ENCODE measurements at places on chromosomes 3 and 15.

- DNase-seq, result no peak
Observed at GRCh38 chr3:169323578-169324451, 339.7 kb downstream of the MECOM start.

- no peak for DNase-seq
Observed at GRCh38 chr3:45029661-45030060, 3.6 kb downstream of the CLEC3B start.

DNA sequence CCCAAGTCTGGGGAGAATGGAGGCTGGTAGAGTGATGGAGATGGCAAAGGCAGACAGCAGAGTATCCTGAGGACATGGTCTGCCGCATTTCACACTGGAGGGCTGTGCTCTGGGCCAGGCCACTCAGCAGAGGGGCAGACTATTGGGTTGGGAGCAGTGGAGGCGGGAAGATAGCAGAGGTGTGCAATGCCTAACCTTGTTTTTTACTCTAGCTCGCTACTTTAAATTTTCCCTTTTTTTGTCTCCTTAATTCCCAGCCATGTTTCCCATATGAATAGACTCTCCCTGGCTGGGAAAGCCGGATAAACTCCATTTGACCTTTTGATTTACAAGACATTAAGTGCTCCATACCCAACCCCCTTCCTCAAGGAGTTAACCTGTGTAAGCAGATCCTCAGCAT, 33.5 kb upstream of the ST6GAL1 start:
- DNase-seq, result no peak

- DNase-seq, result no peak
Observed at GRCh38 chr3:123311201-123311600, 109.5 kb downstream of the SEC22A start.

- peak; percentile 5 for DNase-seq
Observed at GRCh38 chr15:42385206-42385979, 26.1 kb downstream of the CAPN3 start.

GRCh38 chr3:115652738-115653137, 29.4 kb downstream of the GAP43 start:
- DNase-seq, result no peak

- DNase-seq, result no peak
Observed at GRCh38 chr3:31531452-31531991, 1.2 kb upstream of the STT3B start.

DNA sequence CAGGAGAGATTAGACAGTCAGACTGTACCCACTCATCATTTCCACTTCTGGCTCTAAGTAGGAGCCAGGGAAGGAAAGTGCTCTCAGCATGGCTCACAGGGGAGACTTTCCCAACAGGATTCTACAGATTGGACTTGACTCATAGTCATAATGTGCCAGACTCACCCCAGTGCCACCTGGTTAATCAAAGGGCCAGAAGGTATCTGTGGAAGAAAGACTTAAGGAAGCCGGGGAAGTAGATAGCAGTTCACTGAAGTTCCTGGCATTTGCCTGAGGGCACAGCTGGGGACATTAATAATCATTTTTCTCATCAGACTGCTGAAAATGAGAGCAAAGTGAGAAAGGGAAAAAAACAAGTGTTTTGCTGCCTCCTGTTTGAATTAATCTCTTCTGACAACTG, 717.5 kb downstream of the TUSC7 start:
- DNase-seq, result no peak

GRCh38 chr3:101938262-101938847, 89.0 kb downstream of the NFKBIZ start:
- DNase-seq, result no peak

- no peak for DNase-seq
Observed at GRCh38 chr3:139647866-139648435, 29.8 kb downstream of the NMNAT3 start.

- no peak for DNase-seq
Observed at GRCh38 chr3:156259896-156260295, 139.5 kb downstream of the KCNAB1 start.

GRCh38 chr3:57048052-57048671, 12.3 kb upstream of the SPATA12 start:
- no peak for DNase-seq

DNA sequence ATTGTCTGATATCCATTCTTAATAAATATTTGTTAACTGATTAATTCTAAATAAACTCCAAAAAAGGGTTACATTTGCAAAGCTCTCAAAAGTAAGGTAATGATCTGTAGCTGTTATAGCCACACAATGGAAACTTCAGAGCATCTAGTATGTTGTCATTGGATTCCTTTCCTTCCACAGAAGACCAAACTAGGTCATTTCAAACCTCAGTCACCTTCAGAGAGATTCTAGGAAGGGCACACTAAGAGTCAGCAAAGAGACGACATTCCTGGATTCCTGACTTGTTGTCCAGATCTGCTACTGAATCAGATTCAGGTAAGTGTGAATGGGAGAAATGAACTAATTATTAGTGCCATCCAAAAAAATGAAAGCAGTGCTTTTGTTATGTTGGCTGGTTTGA, 3.0 kb upstream of the COL8A1 start:
- no peak for DNase-seq

GRCh38 chr3:10531031-10531430, 25.6 kb upstream of the ATP2B2 start:
- no peak for DNase-seq

- no peak for DNase-seq
Observed at GRCh38 chr15:93486407-93487117, 397.6 kb upstream of the RGMA start.

GRCh38 chr3:188901126-188901525, 270.6 kb upstream of the TPRG1 start:
- no peak for DNase-seq

GRCh38 chr15:73857193-73857920, 16.0 kb upstream of the TBC1D21 start:
- DNase-seq, result no peak

GRCh38 chr15:89555768-89556167, 19.5 kb upstream of the TICRR start:
- DNase-seq, result no peak

DNA sequence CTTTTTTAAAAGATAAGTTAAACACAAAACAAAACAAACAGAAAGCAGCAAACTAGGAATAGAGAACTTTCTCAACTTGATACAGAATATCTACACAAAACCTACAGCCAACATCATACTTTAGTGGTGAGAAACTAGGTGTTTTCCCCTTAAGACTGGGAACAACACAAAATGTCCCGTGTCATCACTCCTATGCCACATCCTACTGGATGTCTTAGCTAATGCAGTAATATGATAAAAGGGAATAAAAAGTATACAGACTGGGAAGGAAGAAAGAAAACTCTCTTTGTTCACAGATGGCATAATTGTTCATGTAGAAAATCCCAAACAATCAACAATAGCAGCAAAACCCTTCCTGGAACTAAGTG, 45.9 kb downstream of the TMEM45A start:
- no peak for DNase-seq

- peak; percentile 4 for DNase-seq
Observed at GRCh38 chr15:59371458-59372351, 966 bp downstream of the MYO1E start.

- DNase-seq, result no peak
Observed at GRCh38 chr15:65470866-65471265, 46.6 kb downstream of the DPP8 start.

DNA sequence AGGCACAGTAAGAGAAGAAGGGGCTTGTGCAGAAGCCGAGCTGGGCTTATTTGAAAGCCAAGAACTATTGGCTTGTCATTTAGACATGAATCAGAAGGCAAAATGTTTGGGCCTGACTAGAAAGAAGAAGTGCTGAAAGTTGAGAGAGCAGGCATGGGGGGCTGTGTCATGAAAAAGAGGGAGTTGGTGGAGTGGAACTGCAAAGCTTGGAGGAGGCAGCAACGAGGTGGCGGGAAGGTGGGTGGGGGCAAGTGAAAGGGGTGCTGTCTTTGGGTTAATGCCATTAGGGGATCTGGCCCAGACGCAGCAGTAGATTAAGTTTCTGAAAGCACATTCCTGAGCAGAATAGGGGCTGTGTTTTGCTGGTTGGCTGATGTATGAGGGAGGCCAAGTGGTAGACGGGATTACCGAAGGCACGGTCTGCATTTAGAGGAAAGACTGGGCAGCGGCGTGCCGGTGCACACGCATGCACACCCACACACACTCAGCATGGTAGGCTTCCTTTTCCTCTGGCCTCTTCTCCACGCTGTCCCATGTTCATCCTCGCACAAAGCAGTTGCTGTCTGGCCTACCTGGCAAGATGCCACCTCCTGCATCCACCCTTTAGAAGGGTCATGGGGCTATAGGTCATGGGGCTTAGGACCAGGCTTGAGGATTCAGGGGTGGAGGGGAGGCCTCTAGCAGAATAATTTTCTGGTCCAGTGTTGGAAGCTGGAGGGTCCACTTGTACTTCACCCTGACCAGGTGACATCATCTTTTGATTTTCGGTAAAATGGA, 43.0 kb downstream of the BOC start:
- no peak for DNase-seq

DNA sequence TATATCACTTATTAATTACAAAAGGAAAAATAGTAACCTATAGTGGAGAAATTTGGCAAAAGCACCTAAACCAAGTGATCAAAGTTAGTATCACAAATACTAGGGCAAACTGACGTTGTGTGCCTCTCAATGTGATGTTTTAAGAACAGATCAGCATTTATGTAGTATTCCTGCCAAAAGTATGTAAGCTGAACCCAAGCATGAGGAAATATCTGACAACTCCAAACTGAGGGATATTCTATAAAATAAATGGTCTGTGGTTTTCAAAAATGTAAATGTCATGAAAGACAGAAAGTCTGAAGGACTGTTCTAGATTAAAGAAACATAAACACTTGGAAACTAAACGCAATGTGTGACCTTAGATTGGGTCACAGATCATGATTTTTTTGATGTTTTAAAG, 34.3 kb upstream of the PIK3CA start:
- DNase-seq, result no peak

DNA sequence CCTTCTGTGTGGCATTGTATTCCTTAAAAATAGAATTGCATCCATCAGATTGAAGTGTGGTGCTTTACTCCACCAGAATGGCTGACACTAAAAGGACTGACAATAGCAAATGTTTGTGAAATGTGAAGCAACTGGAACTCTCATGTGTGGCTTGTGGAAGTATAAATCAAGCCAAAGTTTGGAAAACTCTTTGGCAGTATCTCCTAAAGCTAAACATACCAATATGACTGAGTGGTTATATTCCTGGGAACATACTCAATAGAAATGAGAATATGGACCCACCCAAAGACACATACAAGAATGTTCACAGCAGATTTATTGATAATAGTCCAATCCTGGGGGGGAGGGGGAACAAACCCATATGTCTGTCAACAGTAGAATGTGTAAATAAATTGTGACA, 87.1 kb downstream of the RARB start:
- DNase-seq, result no peak

DNA sequence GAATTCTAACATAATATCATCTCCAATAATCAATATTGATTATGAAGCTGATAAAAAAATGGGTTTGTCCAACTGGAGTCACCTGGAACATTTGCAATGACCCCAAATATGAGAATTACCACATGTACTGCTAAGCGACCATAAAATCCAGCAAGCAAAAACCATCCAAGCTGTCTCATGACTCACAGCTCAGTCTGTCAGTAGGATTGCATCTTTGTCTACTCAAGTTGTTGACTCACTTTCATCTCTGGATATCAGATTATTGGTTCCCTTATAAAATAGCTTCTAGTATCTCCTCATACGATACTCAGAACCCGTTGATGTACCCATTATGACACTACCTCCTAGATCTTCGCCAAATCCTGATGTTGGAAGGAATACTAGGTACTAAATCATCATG, 209.8 kb upstream of the ATP11B start:
- no peak for DNase-seq

DNA sequence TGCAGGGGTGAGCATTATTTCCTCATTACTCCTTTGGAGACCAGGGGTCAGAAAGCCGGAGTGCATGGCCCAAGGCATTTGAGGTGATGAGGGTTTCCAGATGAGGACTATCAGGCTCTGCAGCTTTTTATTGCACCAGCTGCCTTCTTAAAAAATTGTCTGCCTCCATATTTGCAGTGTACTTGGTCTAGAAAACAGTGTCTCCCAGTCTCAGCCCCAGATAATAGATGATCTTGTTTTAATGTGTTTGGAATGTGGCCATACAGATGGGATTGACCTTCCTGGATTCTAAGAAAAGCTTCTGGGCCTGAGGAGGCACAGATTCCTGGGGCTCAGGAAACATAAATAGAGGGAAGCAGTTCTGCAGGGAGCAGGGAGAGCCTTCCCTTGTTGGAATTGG, 123.3 kb downstream of the GABRG3 start:
- DNase-seq, result no peak

DNA sequence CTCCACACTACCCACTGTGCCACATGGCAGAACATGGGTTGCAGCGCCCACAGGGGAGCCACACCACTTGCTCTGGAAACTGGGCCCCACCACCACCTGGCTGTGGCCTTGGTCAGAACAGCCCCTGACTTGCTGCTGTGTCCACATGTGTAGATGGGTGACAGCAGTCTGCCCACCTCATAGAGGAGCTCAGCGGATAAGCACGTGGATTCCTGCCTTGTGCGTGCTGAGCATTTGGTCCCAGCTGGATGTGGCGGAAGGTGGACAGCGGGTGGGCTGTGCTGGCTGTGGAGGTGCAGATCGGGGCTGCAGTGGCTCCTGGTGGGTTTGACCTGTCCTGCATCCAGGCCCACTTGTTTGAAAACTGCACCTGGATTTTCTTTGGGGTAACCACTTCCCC, 6.0 kb upstream of the PLXNA1 start:
- no peak for DNase-seq

DNA sequence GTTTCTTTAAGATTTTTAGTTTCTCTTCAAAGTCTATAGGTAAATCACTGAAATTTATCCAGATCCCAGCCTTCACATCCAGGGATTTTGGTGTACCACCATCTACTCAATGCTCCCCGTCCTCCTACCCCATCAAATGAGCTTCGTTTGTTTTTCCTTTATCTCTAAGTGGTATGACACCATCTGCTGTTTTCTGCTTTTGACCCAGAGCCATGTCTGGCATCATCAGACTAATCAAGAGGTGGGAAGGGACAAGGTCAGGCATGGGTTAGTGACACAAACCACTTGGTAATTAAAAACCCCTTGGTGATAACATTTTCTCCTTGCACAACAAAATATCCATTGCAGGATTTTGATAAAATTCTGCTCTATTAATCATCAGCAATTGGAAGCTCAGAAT, 92.7 kb upstream of the GOLGA8J start:
- DNase-seq, result no peak

DNA sequence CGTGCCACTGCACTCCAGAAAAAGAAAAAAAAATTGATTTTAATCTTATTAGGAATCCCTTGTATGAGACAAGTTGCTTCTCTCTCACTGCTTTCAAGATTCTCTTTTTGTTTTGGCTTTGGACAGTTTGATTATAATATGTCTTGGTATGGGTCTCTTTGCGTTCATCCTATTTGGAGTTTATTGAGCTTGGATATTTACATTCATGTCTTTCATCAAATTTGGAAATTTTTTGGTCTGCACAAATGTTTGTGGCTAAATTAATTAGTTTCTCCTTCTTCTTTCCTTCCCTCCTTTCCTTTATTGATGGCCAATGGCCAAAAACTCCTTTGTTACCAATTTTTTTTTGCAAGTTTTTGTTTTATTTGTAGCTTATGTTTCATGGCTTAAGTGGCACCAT, 28.1 kb upstream of the SELENOK start:
- no peak for DNase-seq

Data from activated CD4-positive, alpha-beta T cell treated with anti-CD3 and anti-CD28 coated beads for 24 hours (primary cell).